NCI-H1930 (cell line): ENCODE measurements at places on chromosomes 5 and 9.

GRCh38 chr5:177116631-177117373 is 16.8 kb upstream of the NSD1 start:
- peak; percentile 38 for DNase-seq

DNA sequence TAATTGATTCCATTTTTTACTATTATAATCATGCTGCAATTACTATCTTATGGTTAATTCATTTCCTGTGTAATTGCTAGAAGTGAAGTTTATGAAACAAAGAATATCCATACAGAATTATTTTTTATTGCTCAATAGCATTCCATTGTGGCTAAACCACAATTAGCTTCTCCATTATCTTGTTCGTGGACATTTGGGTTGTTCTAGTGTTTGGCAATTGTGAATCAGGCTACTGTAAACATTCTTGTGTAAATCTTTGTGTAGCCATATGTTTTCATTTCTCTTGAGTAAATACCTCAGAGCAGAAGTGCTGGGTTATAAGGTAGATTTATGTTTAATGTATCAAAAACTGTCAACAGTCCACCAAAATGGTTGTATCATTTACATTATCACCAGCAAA is 341.1 kb downstream of the MAT2B start:
- no peak for DNase-seq

DNA sequence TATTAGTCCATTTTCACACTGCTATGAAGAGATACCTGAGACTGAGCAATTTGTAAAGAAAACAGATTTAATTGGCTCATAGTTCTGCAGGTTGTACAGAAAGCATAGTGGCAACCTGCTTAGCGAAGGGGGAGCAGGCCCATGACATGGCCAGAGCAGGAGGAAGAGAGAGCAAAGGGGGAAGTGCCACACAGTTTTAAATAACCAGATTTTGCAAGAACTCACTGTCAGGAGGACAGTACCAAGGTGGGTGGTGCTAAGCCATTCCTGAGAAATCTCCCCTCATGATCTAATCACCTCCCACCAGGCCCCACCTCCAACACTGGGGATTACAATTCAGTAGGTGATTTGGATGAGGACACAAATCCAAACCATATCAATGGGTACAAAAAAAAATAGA is 16.8 kb upstream of the PCSK5 start:
- DNase-seq: no peak

GRCh38 chr9:114631166-114631565 is 20.1 kb downstream of the TMEM268 start:
- DNase-seq: no peak

DNA sequence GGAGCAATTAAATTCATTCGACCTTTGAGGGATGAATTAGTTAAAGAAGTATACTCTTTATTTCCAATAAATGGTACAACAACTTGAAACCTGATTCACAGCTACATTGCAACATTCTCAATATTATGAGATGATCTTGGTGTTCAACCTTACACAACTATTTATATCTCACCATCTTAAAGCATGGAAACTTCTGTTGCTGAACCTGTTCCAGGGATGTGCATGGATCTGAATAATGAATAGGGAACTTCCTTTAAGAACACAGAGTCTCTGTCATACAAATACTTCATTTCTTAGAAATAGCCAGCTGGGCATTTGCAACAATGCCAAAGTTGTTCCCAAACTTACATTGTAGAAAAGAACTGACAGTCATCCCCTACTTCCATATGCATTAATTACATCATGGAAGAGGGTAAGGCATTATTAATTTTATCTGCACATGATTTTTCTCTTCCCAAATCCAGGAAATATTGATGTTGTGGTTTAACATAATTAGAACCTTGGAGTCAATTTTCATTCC is 39.8 kb upstream of the CCDC112 start:
- no peak for DNase-seq

GRCh38 chr5:80268916-80269315 is 13.1 kb upstream of the SERINC5 start:
- DNase-seq: no peak

DNA sequence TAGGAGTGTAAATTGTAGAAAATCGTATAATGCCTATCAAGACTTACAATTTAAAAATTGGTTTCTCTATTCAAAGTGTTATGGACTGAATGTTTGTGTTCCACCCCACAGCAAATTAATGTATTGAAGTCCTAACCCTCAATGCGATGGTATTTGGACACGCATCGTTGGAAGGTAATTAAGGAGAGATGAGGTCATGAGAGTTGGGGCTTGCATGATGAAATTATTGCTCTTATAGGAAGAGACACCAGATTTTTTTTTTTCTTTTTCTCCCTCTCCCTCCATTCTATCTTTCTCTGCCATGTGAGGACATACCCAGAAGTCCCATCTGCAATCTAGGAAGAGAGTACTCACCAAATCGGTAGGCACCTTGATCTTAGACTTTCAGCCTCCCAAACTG is 189.2 kb downstream of the MAN2A1 start:
- no peak for DNase-seq

DNA sequence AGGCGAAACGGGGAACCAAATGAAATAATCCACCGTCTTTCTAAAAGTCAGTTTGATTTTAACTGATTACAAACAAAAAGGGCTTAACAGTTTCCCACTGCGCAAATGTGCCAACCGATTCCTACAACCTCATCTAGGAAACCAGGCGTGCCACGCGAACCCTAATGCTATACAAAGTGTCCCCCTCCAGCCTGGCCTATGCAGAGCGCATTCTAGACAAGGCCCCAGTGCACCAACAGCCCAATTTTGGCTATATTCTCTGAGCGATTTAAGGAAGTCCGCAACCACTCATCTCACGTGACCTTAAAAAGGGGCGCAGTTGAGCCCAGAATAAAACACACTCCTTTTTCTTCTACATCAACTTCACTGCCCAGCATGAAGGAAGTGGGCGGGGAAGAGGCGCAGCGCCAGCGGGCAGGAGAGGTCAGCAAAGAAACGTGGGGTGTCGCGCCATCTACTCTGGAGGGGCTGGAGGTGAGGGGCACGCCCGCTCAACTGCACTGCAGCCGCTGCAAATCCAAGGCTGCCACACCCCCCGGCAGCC is 779 bp downstream of the FAM13B start:
- no peak for DNase-seq

DNA sequence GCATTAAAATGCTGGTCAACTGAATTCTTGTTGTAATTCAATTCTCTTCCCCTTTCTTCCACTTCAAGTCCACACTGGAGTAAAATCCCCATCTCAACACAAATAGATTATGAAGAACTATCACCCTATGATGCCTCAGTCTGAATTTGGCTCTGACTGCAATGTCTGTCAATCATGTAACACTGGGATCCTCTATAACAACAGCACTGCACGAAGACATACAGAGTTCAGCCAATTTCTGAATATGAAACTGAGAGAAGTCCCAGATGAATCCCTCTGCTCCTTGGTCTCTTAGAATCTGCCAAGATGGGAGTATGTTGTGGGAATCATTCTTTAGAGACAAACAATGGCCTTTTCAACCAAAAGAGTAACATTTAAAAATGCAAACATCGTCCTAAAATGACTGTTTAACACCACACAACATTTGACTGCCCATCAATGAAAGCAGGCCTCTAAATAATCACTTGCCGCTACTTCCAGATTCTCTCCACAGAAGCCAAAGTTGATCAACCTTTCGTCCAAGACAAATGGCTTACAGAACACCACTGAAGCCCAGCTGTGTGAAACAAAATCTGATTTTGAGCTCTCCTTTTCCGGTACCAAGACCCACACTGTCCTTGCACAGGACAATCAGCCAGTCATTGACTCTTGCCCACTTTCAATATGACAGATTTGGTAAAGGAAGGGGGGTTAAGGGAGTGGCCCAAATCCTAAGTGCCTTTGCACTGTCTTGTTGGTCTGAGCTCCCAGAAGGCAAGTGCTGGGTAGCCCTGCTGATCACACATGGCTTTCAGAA is 258.0 kb downstream of the EBF1 start:
- no peak for DNase-seq

DNA sequence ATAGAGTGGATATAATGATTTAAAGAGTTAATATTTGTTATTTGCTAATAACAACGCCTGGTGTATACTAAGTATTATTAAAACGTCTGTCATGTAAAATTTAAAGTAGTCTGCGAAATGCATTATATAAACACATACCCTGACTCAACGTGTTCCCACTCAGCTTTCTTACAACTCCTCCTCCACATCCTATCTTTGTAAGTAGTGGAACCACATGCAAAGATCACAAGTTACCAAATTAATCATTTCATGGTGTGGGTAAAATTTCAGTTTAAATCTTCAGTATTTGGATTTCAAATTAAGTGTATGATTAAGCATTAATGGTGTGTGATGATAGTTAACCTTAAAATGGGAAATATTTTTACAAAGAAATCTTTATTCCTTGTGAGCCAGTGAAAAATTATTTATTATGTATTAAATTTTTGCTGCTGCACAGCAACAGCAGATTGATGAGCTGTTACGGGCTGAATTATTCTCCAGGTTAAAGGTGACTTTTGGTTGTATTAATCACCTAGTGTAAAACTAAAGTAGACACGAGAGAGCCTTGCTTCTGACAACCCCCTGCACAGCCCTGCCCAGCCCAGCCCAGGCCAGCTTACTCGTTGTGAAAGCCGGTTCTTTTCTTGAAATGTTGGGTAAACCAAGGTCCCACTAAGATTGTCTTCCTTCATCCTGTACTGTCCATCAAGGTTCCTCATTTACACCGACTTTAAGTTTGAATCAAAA is 373.5 kb downstream of the DTWD2 start:
- DNase-seq: no peak

DNA sequence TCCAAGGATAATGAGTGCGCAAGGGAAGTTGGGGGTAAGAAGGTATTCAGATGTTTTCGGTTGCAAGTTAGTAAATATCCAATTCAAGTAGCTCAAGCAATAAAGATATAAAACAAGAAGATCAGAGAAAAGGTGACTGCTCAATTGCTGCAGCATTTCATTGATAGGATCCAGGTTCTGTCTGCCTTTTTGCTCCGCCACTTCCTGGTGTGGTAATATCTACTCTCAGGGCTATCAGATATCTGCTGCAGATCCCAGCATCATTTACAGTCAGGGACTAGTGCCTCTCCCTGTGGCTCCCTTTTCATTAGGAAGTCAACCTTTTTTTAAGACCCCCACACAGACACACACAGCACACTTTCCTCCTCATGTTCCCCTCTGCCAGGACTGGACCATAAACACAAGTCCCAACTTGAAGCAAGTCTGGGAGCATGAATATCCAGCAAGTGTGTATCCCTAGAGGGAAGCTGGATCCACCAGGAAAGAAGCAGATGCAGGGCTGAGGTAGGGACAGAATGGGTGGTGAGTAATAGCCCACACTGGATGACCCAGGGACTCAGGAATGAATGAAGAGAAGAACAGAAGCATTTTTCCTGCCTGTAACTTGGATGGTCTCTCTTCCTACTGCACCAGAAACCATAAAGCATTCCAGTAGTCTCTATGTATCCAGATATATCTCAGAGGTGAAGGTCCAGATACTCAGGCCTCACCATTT is 53.7 kb downstream of the ZNF622 start:
- DNase-seq: no peak

GRCh38 chr9:76730801-76731200 is 33.4 kb upstream of the PCA3 start:
- DNase-seq: no peak

DNA sequence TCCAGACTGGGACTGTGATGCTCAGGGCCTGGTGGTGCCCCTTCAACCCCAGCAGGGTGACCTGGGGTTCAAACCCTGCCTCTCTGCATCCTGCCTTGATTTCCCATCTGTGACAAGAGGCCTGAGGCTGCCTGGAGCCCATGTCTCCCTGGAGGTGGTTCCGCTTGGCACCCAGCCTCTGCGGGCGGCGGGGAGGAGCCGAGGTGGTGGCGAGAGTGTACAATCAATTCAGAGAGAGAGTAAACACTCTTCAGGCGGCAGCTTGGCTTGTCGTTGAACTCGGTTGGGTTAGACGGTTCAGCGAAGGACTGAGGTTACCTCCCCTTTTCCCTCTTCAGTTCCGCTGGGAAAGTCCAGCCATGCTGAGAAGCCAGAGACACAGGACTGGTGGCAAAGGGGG is 39.3 kb downstream of the NTNG2 start:
- DNase-seq: no peak

DNA sequence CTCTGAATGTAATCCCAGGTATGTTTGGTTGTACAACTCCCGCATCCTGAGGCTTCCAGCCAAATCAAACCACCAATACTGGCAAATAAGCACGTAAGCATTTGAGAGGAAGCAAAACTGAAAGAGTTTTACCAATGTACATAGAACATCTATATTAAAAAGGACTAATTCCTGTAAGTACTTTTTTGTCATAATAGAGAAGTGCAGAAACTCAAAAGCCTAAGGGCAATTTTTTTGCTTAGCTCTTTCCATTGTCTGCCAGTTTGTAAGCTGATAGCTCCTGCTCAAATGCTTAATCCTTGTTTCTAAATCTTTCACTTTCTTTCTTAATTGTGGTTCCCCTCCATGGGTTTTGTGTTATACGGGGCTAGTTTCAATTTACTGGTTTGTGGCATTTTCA is 1151.8 kb downstream of the CDH12 start:
- DNase-seq: no peak

DNA sequence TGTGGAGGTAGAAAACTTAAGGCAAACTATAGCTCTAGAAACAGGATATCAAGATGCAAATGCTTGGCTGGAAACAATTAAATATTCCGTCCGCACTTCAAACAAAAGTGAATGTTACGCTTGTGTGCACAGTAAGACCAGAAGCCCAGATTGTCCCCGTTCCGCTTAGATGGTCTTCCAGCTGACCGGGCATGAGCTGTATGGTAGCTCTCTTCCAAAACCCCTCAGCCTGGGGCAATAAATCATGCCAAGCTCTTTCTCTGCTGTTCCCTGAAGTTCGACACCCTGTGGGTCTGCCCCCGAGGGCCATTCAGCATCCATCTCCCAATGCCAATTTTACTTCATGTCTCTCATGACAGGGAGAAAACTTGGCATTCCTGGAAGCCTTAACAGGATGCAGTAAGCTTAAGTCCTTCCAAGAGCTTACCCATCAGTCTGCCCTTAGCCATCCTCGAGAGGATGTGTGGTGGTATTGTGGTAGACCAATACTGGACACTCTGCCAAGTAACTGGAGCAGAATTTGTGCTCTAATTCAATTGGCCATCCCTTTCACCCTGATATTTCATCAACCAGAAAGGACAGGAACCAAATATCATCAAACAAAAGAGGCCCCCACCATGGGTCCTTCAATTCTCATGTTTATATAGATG is 70.7 kb upstream of the RANBP6 start:
- DNase-seq: no peak

GRCh38 chr5:160635046-160635445 is 213.4 kb downstream of the PTTG1 start:
- no peak for DNase-seq

- no peak for DNase-seq
Observed at GRCh38 chr5:163531272-163531671, 25.9 kb downstream of the MAT2B start.

GRCh38 chr9:69621730-69622460 is 50.3 kb downstream of the APBA1 start:
- no peak for DNase-seq

DNA sequence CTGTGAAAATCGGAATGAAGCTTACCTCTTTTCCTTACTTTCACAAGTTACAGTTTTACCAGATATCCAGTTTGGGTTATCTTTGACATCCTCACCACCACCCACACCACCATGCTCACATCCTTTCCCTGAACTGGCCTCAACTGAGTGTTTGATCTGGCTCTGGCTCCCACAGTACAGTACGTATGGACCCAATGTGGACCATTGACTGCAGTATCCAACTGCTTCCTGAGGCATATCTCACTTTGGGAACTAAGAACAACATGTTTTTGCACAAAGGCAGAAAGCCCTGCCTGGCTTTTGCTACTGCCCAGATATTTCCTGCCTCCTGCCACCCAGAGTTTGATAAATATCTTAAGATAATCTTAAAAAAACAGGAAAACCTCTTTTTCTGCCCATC is 1232.0 kb upstream of the CDH18 start:
- DNase-seq: no peak
